ENCODE measurements at places on chromosomes 2 and 18.

GRCh38 chr18:55588111-55588869 is at the start of gene TCF4:
TSS of gene TCF4 (minus strand) at chr18:55588192. CDS start at chr18:55587116, 1,076 bp downstream.
- peak; percentile 10 for DNase-seq

DNA sequence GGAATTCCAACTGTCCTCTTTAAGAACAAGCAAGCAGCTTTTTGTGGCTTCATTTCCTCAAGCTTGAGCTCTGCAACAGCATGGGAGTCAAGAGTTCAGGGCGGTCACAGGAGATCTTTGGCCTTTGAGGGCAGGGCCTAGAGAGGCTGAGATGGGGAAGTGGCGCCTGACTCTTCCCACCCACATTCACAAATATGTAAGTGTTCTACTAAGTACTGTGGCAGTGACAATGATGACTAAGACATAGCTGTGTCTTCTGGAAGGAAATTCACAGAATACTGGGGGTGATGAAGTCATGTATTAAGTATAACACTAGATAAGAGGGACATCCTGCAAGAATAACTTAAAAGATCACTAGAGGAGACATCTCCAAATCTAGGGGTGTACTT is 15.0 kb downstream of the RND3 start:
- DNase-seq: no peak

GRCh38 chr2:240143801-240144648 is 3.6 kb upstream of the OTOS start:
- peak; percentile 73 for DNase-seq

- DNase-seq: no peak
Observed at GRCh38 chr2:120624738-120625446, 110.8 kb upstream of the GLI2 start.

GRCh38 chr2:151114874-151115273 is 146.8 kb downstream of the RBM43 start:
- DNase-seq: no peak

GRCh38 chr2:105517814-105518705 is 119.2 kb upstream of the FHL2 start:
- no peak for DNase-seq
